ENCODE measurements at places on chromosomes 1 and 21.

DNA sequence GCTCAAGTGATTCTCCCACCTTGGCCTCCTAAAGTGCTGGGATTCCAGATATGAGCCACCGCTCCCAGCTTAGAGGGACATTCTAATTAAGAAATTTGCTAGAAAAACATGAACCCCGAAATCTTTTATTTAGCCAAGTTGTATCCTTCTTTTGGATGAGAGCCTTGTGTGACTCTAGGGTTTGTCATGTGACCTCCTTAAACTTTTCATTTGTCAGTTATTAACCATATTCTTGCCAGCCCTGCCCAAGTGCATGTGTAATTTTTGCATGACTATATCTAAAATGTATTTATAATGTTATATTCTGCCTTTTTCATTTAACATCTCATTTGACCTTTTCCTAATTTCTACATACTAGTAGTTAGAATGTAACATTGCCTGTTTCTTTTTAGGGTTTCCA is 1.9 kb downstream of the UTP25 start:
- DNase-seq = no peak

DNA sequence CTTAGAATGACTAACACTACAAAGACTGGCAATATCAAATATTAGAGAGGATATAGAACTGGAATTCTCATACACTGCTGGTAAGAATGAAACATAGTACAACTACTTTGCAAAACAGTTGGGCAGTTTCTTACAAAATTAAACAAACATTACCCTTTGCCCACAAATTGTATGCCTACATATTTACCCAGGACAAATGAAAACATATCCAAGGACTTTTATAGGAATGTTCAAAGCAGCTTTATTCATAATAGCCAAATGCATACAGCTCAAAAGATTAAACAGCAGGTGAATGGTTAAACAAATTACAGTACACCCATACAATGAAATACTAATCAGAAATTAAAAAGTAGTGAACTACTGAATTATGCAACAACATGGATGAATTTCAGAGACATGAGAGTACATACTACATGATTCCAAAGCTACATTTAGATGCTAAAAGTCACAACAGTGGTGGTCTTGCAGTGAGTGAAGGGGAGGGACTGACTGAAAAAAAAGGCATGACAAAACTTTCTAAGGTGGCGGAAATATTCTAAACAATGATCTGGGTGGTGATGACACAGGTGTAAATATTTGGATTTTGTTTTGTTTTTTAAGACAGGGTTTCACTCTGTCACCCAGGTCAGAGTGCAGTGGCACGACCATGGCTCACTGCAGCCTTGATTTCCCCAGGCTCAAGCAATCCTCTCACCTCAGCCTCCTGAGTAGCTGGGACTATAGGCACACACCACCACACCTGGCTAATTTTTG is 40.4 kb downstream of the LYST start:
- no peak for DNase-seq

DNA sequence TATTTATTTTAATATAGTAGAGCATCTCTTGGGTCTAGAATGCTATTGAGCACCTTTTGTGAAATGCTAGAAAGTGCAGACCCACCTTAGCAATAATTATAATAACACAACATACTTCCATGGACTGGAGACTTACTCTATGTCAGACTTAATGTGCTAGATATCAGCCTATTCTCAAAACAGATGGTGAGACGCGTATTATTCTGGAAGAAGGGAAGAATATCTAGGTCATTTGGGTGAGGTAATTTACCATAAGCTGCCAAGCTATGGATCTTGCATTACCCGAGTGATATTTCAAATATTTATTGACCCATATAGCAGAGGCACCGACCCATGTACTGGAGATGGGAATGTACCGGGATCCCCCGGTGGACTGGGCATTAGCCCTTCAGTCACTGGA is 20.6 kb upstream of the IFNLR1 start:
- DNase-seq = no peak

GRCh38 chr1:224769452-224770335 is 153.6 kb downstream of the CNIH3 start:
- no peak for DNase-seq

DNA sequence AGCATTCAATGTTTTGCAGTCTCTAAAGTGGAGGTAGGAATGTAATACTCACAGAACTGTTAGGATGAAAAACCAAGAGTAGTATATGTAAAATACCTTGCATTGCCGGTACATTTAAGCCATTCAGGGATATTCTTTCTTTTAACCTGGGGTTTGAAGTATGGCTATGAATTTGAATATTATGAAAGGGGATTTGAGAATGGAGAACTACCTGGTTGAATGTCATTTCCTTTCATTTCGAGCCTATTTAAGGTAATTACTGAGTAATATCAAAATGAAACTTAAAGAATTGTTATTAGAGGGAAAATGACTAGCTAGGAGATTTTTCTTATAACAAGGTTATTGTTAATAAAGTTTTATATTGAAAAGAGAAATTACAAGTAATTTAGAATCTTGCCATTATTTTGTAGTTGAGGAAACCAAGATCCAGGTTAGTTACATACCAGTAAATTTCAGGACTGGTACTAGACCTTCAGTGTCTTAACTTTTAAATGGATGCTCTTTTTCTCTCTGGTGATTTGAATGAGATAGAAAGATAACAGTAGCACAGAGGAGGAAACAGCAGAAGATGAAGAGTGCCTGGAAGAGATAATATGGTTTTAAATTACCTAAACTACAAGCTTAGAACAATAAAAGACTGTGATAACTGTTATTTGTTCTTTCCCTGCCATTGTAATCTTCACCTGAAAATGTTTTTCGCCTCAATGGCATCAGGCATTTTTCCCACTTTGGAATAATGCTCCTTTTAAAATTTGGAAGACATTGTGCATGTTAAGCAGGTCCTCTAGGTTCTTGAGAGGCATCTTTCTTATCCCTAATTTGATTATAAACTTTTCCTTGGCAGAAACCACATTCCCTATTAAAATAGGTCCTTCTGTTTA is 103.2 kb downstream of the PKN2 start:
- DNase-seq = no peak

GRCh38 chr21:25361765-25362164 is 245.5 kb downstream of the MRPL39 start:
- no peak for DNase-seq

GRCh38 chr1:41666981-41667631 is 182.6 kb upstream of the EDN2 start:
- no peak for DNase-seq

- no peak for DNase-seq
Observed at GRCh38 chr1:32104127-32104526, 3.7 kb upstream of the KPNA6 start.

DNA sequence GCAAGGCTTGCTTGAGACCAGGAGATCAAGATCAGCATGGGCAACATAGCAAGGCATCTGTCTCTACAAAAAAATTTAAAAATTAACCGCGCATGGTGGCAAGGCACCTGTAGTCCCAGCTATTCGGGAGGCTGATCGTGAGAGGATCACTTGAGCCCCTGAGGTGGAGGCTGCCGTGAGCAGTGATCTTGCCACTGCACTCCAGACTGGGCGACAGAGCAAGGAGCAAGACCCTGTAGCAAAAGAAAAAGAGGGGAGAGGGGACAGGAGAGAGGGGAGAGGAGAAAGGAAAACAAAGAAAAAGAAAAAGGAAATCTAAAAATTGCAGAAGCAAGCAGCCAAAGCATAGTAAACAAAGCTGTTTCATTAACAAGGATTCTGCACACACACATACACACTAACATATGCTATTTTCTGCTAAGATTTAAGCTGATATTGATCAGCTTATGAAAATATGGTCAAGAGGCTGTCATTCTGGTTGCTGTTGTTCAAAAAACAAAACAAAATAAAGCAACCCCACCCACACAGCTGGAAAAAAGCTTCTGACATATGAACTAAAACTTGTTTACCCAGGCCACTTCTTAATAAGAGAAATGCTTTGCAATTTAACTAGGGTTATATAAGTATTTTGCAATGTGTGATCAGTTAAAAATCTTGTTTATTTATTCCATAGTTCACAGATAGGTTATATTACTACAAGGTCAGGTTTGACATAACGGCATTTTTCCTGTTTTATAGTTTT is 1.8 kb downstream of the ARNT start:
- no peak for DNase-seq

- DNase-seq = no peak
Observed at GRCh38 chr1:205247130-205247921, 19.6 kb downstream of the TMCC2 start.

GRCh38 chr1:12615865-12616708 is 1.9 kb downstream of the DHRS3 start:
- DNase-seq = peak; percentile 86

DNA sequence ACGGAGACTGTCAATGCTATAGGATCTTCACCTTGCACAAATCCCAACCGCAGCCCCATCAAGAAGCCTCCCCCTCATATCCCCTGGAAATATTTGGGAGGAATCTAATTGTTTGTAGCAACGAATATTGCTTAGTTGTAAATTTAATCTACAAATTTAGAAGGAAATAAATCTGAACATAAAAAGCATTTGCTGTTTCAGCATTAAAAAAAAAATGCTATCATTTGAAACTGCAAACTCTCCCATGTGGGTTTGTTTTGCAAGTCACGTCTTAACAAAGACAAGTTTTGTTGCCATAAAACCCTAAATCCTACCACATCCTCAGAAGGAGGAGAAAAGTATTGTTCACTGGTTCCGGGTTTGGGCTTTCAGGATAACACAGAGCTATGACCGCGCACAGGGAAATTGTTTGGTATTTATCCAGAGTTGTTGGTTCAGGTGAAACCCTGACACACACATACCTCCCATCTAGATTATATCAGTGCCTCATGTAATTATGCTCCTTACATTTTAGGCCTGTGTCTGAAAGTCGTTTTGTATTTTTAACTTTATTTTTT is 279.6 kb downstream of the TM2D1 start:
- no peak for DNase-seq

- no peak for DNase-seq
Observed at GRCh38 chr1:77688939-77689338, 6.5 kb upstream of the ZZZ3 start.

- no peak for DNase-seq
Observed at GRCh38 chr1:15501208-15502032, 22.6 kb downstream of the CASP9 start.

- DNase-seq = no peak
Observed at GRCh38 chr1:154941333-154942013, 5.0 kb upstream of the PMVK start.

DNA sequence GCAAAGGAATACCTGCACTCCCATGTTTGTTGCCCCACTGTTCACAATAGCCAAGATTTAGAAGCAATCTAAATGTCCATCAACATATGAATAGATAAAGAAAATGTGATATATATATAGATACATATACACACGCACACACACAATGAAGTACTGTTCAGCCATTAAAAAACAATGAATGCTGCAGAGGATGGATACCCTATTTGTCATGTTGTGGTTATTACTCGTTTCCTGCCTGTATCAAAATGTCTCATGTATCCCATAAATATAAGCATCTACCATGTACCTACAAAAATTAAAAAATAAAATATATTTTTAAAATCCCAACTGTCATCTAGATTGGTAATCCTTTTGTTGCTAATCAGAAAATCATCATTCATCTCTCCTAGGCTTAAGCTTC is 634.8 kb upstream of the ADGRL2 start:
- DNase-seq = no peak

DNA sequence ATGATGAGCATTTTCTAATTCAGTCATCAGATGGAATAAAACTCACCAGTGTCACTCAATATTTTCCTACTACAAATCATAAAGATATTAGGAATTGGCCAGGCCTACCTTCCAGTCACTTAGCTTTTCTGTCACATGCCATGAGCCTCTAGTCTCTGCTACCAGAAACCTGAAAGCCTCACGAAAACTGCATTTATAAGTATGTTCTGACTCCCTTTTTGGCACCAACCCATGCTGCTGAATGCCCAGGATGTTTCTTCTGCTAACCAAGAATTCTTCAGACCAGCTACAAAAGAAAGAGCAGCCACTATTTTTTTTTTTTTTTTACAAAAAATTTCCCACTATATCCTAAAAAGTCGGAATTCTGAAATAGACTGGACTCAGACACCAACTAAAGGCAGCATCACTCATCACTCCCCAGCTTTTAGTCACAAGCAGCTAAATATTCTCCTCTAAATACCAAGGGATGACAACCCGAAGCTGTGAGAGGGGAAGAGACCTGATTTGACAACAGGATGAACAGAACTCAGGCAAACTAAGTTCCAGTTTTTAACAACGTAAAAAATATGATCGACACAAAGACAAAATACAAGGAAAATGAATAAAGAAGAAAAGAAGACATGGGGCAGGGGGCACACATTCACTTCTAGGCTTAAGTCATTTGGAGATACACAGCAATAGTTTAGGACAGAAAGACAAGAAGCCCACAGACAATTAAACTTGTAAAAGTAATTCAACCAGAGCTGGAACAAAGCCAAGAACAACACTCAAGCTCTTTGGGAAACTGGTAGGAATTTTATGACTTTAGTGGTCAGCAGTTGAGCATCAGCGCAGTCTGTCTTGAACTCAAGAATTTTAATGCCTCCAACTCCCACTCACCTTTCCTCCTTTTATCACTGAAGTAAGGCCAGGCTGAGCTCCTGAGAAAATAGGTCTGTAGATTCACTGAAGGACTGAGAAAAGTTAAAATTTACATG is 1.7 kb downstream of the DCAF8 start:
- DNase-seq = no peak

DNA sequence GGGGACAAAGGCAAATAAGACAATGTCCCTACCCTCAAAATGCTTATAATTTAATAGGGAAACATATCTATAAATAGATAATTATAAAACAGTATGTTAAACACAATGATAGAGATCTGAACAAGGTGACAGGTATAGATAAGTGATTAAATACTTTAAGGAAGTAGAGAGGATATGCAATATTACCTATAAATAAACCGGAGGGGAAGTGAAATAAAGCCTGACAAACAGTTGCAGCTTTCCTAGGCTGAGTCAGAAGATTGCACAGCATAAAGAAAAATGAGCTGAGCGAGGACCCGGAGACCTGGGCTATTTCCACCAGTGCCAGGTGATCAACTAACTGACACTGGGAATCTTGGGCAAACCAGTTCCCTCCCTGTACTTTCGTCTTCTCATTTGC is 11.5 kb upstream of the PSRC1 start:
- no peak for DNase-seq

DNA sequence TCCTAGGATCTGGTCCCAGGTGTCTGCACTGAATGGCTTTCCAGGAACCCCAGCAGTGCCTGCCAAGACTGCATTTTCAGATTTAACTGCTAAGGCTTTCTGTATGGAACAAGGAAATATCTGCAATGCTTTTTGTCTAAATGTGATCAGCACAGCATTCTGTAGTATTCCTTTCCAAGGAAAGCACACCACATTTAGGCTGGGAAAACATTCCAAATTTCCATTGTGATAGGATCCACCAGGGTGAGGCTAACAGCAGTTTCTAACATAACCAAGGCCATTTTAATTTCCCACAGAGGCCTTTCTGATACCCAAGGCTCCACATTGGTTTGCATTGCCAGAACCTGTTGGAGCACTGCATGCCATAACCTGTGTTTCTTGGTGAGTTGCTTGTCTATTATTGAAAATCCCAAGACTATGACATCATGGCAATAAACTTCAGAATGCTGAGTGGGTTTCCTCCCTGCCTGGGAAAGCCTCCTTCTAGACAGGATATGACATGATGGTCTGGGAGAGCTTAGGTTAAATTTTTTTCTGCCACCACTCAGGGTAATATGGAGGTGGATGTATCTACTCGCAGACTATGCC is 23.3 kb upstream of the PTGFRN start:
- no peak for DNase-seq

GRCh38 chr1:212683357-212683722 is 16.3 kb downstream of the BATF3 start:
- no peak for DNase-seq

GRCh38 chr1:106768501-106768900 is 288.0 kb upstream of the PRMT6 start:
- no peak for DNase-seq
